ENCODE measurements at places on chromosomes 7 and 10.

DNA sequence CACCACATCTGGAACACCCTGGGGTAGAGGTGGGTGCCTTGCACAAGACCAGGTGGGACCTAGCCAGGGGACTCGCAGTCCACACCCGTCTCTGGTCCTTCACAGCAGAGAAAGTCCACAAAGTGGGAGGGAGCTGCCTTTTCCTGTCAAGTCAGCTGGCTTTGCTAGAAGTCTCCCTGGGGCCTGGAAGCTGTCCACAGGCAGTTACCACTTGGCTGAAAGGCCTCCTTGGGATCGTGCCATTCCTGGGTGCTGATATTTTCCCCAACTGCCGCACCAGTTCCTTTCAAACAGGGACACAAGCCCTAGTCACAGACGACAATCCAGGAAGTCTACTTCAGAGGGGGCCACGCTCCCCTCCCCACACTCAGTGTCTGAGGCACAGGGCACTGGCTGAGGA lies 75.4 kb downstream of the AFAP1L2 start:
- DNase-seq: no peak

GRCh38 chr10:127117125-127117524 lies 79.3 kb downstream of the INSYN2A start:
- DNase-seq: peak; percentile 74

- DNase-seq: peak; percentile 76
These were observed 177.6 kb downstream of the GNAI1 start for GRCh38 chr7:80312139-80312661.

GRCh38 chr7:94973844-94974243 lies 66.5 kb downstream of the PPP1R9A start:
- no peak for DNase-seq

DNA sequence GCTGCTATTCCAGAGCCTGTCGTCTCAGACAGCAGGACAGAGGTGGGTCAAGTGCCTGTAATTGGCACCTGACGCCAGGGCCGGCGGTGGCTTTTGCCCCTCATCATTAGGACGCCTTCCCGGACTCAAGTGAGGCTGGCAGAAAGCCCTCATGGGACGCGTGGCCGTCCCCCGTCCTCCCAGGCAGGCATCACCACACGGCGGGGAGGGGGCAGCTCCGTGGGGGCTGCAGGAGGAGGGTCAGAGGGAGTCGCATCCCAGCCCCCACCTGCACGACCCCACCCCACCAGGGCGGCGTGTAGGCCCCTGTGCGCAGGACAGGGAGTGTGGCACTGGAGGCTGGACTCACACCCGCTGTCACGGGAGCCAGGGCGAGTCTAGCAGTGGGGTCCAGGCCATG lies 16.3 kb downstream of the CFAP46 start:
- no peak for DNase-seq

GRCh38 chr10:109215291-109216075 lies 707.8 kb downstream of the XPNPEP1 start:
- DNase-seq: no peak

DNA sequence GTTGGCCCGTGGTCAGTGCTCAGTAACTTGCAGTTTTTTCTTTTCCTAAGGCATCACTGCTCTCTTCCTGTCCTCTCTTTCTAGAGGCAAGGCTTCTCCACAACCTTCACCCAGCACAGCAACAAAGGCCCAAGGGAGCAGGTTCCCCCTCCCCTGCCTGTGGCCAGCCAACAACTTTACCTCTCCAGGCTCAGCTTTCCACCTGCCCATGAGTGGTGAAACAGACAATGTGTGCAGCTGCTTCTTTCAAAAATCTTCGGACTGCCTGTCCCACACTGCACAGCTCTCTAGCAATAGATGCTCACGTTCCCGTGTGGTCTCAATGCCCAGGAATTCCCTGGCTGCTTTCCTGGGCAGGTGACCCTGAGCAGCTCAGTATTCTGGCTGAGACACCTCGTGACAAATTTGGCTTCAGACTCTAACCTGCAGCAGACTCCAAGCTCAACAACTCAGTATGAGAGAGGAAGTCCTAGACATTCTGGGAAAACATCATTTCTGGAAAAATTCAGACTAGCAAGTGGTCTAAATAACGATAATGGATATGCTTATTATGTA lies 28.9 kb upstream of the TMEM72 start:
- no peak for DNase-seq

Measured in femur (tissue), 1 donor.